ENCODE measurements at places on chromosomes 2 and 18.

GRCh38 chr18:9951022-9951859 lies 37.4 kb downstream of the VAPA start:
- peak; percentile 84 for DNase-seq

DNA sequence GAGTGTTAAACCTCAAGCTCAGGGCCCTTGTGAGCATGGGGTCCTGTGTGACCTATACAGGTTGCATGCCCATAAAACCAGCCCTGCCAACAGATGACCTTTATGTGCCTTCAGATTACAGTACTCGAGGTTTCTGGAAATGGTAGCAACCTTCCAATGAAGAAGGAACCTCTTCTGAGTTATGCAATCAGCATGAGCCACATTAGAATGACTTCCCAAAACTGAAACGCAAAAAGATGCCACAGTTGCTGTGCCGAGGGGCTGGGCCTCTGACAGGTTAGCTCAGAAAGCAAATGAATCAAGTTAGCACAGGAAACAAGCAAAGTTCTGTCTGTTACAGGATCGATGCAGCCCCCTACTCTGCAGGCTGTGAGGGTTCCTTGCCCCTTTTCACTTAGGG lies 37.7 kb downstream of the TGFA start:
- DNase-seq: no peak

- no peak for DNase-seq
These were observed 18.2 kb upstream of the MGAT5 start for GRCh38 chr2:134235510-134236144.

- peak; percentile 36 for DNase-seq
These were observed 33.5 kb upstream of the IL37 start for GRCh38 chr2:112877423-112877822.

DNA sequence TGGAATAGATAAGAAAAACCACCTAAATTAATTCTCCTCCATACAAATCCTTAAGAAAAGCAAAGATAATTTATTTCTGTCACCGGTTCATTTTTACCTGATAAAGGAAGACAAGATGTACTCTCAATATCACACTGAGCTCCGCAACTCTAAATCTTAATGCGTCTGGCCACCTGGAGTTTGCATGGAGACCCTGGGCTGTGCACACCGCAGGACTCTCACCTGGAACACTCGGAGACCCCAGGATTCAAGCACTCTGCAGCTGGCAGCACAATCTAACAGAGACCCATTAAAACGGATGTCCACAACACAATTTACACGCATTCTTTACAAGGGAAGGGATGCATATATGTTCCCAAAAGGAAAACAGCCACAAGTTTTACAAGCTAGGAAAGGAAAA lies 72.2 kb downstream of the ZNF516 start:
- no peak for DNase-seq

DNA sequence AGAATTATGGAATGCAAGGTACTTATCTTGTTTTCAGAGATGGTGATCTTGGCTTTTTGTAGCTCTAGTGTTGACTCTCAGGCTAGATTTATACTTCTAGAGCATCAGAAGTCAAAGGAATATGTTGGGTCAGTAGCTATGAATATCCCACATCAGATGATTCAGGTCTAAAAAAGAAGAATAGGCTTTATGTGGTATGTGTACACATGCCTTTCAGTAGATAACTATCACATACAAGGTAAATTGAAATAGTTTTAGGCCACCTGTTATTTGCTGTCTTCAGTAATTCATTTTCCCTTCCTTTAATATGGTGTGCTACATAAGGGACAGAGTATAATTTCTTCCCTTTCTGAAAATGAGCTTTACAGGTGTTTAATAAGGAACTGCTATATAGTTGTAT lies 142.4 kb downstream of the AGPS start:
- no peak for DNase-seq

GRCh38 chr2:209113026-209113425 lies 310.8 kb upstream of the MAP2 start:
- no peak for DNase-seq

- no peak for DNase-seq
These were observed 195.8 kb downstream of the CYP26B1 start for GRCh38 chr2:71951718-71952404.

GRCh38 chr2:37011130-37011529 lies 44.8 kb upstream of the STRN start:
- DNase-seq: no peak

- no peak for DNase-seq
These were observed 35.1 kb downstream of the MAPK4 start for GRCh38 chr18:50594942-50595341.

- DNase-seq: peak; percentile 85
These were observed 30.6 kb upstream of the TMBIM1 start for GRCh38 chr2:218322768-218323525.

DNA sequence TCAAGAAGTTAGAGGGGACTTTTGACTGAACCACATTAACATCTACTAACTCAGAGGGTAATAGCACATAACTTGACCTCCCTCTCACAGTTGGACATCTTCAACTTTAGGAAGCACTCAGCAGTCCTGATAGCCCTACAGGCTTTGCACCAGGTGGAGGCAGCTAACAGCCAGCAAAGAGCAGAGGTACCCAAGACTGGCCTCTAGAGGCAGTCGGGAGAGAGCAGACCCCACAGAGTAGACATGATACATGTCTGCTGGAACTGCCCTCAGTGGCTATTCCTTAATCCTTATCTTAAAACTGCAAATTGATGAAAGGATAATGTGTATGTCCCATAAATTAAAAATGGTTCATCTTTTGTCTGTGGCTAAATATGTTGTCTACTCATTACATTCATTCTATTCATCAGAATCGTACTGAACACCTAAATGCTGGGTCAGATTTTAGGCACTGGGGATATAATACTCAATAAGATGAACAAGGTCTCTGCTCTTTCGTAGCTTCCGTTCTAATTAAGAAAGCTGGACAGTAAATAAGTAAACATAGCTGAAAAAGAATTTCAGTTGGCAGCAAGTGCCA lies 49.8 kb downstream of the CAB39 start:
- peak; percentile 43 for DNase-seq

GRCh38 chr2:223877721-223878410 lies 40.5 kb upstream of the AP1S3 start:
- no peak for DNase-seq

DNA sequence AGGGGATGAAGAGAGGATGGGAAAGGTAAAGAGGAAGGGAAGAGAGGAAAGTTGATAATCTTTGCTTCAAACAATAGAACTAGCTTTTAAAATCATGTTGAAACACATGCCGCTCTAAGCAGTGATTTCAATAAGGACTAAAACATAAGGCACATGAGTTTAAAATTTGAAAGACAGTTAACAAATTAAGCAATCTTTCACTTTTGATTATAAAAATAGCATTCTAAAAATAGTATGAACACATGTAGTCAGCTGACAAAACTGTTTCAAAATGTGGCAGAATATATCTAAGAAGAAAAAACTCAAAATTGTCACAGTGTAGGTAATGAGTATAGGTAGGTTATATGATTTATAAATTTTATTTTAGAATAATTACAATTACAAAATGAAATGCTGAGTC lies 25.3 kb downstream of the PSME4 start:
- no peak for DNase-seq

Measured in cardiac fibroblast (primary cell).